ENCODE measurements at places on chromosomes 7 and 10.

GRCh38 chr10:70596110-70596798, 6.3 kb downstream of the PRF1 start:
- DNase-seq = no peak

DNA sequence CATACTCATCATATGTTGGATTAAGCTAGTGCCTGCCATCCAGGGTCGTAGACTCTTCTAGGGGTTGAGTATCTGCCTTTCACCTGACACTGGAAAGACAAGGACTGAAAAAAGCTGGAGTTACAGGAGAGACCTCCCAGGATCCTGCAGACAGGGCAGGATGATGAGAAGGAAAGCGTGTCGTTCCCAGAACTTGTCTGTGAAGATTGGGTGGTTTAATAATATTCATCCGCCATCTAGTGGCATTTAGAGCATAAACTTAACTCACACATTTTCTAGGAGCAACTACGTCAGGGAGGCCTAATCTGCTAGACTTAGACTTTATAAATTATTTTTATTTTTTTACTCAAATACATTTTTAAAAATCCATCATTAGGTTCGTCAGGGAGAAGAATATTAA, 59.6 kb downstream of the ADRB1 start:
- DNase-seq = no peak

- no peak for DNase-seq
Observed at GRCh38 chr10:26211781-26212444, 4.7 kb upstream of the GAD2 start.

DNA sequence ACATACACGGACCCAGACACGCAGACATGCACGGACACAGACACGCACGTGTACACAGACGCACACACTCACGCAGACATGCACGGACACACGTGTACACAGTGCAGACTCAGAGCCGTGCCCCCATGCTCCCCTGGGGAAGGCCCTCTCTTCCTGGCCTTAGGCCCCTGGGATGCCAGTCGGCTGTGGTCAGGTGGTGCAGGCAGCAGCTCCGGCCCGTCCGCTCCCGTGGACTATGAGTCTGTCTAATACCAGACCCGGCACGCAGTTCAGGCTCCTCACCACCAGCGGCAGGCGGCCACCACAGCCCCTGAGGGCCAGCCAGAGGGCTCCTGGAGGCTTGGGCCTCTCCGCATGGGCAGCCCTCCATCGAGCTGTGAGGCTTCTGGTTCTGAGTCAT, 52.0 kb upstream of the NKX6-2 start:
- DNase-seq = no peak

- no peak for DNase-seq
Observed at GRCh38 chr7:5831196-5831595, 49.4 kb upstream of the OCM start.

DNA sequence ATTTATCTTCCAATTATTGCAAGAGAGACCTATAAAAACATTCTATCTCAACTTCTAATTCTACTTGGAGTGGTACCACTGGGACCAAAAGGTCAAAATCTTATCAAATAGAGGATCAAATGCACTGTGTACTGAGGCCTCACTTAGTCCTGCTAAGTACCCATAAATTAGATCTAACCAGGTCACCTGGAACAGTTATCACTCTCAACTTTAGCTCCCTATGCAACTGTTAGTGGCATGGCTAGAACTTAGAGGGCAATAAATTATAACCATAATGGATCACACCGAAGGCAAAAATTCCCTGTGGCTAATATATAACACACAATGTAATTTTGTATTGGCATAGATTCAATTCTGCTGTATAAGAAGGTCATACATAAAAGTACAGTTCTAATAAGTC, 428.9 kb downstream of the PCDH15 start:
- DNase-seq = no peak

DNA sequence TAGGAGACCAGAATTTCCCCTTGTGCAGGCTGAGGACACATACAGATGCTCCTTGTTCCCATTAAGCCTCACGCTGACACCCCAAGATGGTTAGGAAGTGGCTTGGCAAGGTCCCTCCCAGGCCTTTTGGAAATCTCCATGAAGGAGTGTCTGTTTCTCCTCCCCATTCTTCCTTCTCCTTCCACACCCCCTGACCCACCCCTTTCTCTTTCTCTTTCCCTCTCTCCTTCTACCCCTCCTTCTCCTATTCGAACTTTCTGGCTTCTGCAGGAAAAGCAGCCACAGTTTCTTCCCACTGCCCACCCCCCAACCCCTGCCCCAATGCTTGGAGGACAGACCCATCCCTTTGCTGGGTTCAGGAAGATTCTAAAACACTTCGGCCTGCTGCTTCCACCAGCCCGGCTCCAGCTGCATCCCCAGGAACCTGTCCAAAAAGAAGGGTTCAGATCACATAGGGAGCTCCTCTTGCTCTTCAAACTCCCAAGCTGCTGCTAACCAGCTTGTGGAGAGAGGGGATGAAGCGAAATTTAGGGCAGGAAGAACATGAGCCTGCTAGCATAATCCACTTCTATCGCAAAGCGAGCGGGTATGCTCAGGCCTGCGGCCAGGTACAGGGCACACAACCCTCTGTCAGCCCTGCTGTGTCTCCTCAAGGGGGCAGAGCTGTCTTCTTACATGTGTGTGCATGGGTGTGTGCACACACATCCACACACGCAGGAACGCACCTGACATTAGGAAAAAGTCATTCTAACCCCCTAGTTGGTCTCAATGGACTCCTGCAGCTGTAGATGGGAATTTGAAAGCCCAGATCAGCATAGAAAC, 80.4 kb downstream of the PPP1R3C start:
- no peak for DNase-seq

GRCh38 chr10:9911488-9911887, 1106.2 kb upstream of the CELF2 start:
- DNase-seq = no peak

DNA sequence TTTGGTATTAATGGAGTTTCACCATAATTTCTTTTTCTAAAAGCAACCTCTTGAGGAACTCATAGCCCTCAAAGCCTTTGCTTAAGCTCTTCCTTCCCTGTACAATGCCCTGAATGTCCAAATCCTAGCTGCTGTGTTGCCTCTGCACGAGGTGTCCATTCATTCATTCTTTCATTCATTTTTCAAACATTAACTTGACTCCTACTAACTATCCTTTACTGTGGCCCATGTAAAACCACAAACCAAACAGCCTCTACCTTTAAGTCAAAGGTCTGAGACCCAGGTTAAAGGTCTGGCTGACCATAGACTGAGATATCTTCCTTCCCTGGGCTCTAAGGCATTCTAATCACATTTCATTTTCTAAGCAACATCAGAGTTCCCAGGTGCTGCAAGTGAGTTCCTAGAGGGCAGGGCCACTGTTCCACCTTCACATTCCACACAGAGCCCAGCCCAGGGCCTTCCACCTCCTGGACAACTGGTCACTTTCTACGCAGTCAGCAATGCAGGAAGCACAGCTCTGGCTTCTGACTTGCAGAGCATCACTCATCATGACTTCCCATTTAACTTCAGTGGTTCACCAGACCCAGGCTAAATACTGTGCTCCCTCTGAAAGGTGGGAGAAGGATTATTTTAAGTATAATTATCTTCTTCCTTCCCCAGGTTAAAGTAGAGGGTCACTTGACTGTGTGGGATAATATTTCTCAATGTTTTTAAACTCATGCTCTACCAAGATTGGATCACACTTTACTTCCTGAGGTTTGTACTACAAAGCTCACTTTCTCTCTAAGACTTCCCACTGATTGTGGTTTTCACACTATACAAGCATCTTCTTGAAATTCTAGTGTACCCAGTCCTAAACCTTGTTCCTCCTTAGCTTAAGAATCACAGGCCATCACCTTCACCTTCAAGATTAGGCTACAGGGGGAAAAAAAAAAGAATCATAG, 19.1 kb downstream of the ATXN7L1 start:
- no peak for DNase-seq

DNA sequence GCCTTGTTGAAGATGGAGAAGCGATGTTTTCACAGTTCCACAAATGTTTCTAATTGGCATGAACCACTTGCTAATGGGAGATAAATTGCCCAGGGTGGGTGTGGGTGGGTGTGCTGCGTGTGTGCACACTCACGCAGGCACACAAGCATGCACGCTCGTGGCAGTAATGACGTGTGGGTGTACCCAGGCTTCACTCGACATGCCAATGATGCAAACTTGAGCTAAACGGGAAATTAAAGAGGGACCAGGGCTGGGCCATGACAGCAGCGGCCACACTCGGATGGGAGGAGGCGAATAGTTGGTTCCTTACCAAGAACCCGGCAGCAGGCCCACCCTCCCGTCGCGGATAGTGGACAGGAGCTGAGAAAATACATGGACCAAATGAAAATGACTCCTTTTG, 159.9 kb downstream of the TRIL start:
- no peak for DNase-seq

GRCh38 chr7:35617041-35617440, 77.9 kb downstream of the HERPUD2 start:
- no peak for DNase-seq

GRCh38 chr7:69811476-69812308, 213.4 kb downstream of the AUTS2 start:
- no peak for DNase-seq

- DNase-seq = no peak
Observed at GRCh38 chr10:129580901-129581300, 113.9 kb downstream of the MGMT start.

- no peak for DNase-seq
Observed at GRCh38 chr10:75655791-75656451, 224.5 kb downstream of the LRMDA start.

DNA sequence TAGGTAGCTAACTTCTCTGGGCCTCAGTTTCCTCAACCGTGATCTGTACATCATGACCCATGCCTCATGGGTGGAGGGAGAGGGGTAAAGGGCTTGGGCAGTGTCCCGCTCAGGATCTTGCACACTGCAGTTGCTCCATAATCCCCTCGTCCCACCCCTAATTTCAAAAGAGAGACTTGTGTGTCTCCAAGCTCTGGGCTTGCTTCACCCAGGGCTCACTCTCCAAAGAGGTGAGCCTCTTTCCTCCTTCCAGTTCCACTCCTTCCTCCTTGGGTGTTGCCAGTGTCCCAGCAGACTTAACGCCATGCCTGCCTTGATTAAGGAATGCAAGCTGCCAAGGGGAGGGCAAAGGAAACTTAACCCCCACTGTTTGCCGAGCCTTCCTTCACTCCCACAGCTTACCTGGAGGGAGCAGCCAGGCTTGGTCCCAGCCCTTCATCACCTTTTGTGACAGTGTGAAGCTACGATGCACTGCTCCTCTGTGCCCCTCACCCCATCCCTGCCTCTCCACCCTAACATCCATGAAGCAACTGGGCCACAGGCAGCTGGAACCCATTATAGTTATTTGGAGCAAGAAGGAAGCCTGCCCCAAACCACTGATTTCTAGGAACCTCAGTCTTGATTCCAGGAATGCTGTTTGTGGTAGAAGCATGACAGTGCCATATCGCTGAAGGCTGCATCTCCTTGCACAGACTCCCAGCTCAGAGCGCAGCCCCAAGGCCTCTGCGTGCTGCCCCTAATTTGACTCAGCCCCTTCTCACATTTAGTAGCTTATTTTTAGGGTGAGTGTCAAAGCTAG, 363.3 kb downstream of the TNS3 start:
- DNase-seq = no peak

- DNase-seq = no peak
Observed at GRCh38 chr10:5165738-5166137, 19.2 kb downstream of the AKR1C8 start.

DNA sequence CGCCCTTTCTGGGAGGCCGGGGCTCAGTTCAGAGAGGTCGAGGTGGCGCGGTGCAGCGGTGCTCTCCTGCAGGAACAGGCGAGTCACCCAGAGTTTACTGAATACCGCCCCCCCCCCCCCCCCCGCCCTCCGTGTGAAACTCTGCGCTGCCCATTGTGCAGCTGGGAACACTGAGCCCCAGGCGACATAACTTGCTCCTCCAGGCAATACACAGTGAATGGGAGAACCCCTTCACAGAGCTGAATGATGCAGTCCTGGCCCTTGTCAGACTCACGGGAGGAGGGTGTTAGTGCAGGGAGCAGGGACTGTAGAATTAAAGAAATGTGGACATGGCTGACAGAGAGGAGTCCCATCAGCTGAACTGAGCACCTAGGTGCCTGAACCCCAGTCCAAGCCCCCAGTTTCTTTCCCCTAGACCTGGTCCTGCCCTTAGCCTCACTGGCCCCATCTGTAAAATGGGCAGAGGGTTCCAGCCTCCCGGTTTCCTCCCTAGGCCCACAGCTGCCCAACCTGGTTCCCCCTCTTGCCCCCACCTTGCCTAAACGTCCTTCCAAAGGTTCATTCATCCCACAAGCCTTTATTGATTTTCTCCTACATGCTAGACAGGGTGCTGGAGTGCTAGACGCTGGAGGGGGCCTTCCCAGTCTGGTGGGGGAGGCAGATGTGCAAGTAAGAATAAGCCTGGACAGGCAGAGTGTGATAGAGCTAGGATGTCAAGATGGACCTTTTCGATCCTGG, 869 bp upstream of the LOXL4 start:
- DNase-seq = no peak

GRCh38 chr10:30081182-30081581, 21.8 kb upstream of the JCAD start:
- no peak for DNase-seq

DNA sequence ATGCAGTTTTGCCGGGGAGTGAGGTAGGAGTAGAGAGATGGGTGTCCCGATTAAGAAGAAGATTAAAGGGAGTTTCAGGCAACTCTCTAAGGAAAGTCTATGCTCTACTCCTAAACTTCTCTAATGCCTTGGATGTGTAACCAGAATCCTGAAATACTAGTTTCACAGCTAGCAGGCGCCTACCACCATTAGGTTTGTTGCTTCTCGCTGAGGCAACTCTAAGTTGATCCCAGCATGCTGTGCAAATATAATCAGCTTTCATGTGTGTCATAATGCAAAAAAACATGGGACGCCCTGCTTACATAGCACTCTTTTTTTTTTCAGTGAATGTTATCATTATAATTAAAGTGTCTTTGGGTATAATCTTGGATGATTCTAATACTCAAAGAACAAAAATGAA, 50.4 kb upstream of the FAM3C start:
- no peak for DNase-seq

DNA sequence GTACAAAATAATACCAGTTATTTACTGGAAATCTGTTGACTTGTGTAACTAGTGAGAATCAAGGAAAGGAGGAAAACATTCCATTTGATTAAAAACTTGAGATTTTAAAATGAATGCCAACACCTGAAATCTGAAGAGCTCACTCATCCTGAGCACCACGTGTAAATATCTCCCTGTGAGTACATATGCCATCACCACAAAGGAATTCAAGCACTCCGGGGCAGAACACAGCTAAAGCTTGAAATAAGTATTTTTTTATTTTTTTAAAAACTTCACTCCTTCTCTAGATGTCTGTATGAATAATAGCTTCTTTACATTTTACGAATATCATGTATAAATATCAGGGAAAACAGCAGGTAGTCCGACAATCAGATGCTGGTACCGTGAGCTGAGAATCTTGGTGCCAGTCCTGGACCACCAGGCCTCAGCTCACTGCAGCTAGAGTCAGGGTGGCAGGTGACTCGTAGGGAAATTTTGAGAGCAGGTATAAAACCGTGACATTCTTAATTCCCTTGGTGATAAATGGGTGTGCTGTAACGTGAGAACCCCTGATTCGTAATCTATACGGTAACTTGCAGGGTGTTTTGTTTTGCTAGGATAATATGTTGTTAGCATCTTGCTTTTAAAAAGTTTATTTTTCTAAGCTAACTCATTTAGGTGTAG, 12.7 kb downstream of the LMTK2 start:
- no peak for DNase-seq

All from activated CD4-positive, alpha-beta T cell treated with anti-CD3 and anti-CD28 coated beads for 24 hours (primary cell).